EL (cell line): ENCODE measurements at places on chromosomes 2 and 18.

GRCh38 chr2:75500633-75501032 is 60.1 kb downstream of the EVA1A start:
- peak; percentile 75 for DNase-seq

DNA sequence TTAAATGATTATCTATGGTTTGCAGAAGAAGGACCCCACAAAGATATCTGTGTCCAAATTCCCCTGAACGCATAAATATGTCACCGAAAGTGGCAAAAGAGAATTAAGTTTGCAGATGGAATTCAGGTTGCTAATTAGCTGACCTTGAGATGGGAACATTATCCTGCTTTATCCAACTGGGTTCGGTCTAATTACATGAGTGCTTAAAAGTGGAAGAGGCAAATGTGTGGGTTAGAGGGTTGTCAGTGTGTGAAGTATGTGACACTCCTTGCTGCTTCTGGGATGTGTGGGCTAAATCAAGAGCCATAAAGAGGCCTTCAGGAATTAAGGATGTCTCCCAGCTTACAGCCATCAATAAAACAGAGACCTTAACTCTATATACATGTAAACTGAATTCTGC is 53.5 kb downstream of the CDH19 start:
- no peak for DNase-seq

GRCh38 chr2:63740020-63740419 is 101.7 kb upstream of the UGP2 start:
- DNase-seq = no peak

GRCh38 chr2:115838539-115838938 is 1396.1 kb downstream of the DPP10 start:
- no peak for DNase-seq

DNA sequence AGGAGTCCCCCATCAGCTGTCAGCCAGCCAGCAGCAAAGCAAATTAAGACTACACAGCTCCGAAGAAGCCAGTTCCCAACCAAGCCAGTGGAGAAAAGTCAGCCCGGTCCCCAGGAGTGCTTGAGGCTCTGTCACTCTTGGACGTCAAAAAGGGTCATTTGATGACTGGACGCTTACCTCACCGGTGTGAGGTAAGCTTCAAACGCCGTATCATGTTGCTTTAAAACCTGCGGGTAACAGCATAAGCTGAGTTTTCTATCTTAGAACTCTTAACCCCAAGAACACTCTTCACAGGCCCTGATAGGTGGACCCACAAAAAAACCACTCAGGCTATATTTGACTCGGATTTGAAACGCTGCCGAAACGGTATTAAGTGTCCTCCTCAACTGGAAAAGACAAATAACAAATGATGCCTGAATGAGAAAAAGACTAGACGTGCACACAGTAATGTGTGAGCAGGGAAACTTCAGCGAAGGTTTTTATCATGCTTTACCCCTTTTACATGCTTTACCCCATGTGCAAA is 682 bp upstream of the LNPK start:
- DNase-seq = peak; percentile 19

- DNase-seq = no peak
Observed at GRCh38 chr2:73034661-73035375, 36.7 kb downstream of the SFXN5 start.

DNA sequence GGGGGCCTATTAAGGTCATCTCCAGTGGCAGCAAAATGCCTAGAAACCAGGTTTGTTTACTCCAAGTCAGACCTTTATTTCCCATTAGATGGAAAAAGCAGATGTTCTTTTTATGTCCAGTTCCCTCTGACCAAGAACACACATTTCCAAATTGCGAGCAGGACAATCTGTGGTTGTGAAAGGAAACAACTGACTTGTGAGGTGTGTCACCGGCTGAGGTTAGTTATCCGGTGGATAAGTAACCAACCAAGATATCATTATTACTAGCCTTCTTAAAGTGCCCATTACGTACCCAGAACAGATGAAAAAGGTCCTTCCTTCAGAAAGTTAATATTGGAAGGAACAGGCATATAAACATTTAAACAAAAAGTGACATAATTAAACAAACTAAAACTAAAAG is 112.9 kb downstream of the THADA start:
- DNase-seq = no peak

DNA sequence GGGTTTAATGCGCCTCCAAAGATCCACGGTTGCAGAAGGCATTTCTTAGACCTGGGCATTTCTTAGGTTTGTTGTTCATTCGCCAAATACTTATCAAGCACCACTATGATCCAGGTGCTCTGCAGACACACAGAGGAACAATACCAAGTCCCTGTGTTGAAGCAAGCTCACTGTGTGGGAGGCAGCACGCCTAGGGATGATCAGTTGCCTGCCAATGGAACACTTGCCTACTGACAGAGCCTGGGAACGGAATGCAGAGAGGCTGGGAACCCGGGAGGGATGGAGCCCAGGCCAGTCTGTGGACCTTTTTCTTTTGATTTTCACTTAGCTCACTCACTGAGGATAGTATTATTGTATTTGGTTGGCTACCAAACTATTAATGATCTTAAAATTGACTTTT is 1.9 kb upstream of the GRP start:
- no peak for DNase-seq

- peak; percentile 49 for DNase-seq
Observed at GRCh38 chr2:169928463-169928864, 101.2 kb downstream of the UBR3 start.

DNA sequence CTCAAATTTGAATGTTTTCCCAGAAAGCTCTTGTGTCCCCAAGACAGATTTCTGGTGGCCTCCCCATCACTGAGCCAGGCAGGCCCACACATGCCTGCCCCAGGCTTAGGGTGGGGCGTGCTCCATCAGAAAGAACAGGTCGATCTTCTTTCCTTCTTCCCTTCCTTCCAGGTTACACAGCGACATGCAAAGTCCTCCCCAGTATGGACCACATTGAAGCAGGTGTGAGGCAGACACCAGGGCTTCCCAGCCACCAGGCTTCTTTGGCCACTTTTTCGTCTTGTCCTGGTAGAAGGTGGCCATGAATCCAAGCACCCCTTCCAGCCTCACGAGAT is 41.4 kb upstream of the LAPTM4A start:
- DNase-seq = no peak

GRCh38 chr2:26464390-26465265 is 13.3 kb downstream of the OTOF start:
- DNase-seq = no peak

- DNase-seq = no peak
Observed at GRCh38 chr2:131032393-131032836, 60.8 kb downstream of the FAM168B start.

- DNase-seq = no peak
Observed at GRCh38 chr2:135050132-135050531, 2.0 kb upstream of the RAB3GAP1 start.

- DNase-seq = no peak
Observed at GRCh38 chr2:7012141-7012764, 95.0 kb downstream of the RNF144A start.

- no peak for DNase-seq
Observed at GRCh38 chr2:159706385-159706980, 5.8 kb upstream of the MARCHF7 start.

DNA sequence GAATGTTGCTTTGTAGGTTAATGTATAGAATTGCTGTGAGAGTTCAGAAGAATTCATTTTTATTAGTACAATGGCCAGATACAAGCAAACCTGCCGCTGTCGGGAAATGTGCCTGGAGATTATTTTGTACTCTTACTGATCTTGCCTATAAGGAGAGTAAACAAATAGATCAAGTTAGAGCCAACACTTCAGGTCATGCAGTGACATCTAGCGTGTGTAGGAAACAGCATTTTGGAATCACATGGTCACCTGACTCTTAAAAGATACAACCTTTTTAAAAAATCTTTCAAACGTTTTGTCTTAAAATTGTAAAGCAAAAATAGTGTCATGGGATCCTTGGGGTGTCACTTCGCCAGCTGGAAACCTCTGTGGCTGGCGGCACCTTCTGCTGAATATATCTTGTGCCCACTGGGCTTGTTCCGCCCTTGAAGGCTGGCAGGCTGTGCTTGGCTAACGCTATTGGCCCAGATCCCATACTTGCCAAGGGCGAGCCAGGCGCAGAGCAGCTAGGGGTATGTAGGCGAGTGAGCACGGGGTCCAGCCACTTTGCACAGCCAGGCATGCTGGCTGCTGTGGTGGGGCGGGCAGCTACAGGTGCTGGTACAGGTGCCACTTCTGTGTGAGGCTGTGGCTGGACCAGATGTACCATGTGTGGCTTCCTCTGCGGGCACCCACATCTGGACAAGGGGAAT is 19.5 kb upstream of the RPRM start:
- no peak for DNase-seq

- no peak for DNase-seq
Observed at GRCh38 chr2:233131936-233132720, 72.0 kb downstream of the INPP5D start.

DNA sequence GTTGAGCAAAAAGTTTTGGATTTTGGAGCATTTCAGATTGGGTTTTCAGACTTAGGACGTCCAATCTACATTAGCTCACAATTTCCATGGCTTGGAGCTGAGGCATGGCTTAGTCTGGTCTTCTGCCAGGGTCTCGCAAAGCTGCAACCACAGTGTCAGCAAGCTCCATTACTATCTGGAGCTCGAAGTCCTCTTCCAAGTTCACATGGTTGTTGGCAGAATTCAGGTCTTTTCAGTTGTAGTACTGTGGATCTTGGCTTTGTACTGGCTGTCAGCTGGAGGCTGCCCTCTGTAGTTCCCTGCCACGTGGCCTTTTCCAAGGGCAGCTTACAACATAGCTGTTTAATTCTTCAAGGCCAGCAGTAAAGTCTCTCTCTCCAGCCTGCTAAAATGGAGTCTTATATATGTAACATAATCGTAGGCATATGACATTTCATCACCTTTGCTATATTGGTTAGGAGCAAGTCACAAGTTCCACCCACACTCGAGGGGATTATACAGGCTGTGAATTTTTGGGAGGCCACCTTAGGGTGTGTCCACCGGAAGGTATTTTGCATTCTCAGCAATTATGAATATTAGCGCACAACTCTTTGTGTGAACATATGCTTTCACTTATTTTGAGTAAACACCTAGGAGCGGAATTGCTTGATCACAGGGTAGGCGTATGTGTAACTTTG is 41.5 kb upstream of the EPC2 start:
- no peak for DNase-seq

GRCh38 chr2:20326163-20326780 is 24.4 kb downstream of the PUM2 start:
- DNase-seq = peak; percentile 63

GRCh38 chr2:186327251-186327868 is 158.7 kb upstream of the ZC3H15 start:
- DNase-seq = no peak

DNA sequence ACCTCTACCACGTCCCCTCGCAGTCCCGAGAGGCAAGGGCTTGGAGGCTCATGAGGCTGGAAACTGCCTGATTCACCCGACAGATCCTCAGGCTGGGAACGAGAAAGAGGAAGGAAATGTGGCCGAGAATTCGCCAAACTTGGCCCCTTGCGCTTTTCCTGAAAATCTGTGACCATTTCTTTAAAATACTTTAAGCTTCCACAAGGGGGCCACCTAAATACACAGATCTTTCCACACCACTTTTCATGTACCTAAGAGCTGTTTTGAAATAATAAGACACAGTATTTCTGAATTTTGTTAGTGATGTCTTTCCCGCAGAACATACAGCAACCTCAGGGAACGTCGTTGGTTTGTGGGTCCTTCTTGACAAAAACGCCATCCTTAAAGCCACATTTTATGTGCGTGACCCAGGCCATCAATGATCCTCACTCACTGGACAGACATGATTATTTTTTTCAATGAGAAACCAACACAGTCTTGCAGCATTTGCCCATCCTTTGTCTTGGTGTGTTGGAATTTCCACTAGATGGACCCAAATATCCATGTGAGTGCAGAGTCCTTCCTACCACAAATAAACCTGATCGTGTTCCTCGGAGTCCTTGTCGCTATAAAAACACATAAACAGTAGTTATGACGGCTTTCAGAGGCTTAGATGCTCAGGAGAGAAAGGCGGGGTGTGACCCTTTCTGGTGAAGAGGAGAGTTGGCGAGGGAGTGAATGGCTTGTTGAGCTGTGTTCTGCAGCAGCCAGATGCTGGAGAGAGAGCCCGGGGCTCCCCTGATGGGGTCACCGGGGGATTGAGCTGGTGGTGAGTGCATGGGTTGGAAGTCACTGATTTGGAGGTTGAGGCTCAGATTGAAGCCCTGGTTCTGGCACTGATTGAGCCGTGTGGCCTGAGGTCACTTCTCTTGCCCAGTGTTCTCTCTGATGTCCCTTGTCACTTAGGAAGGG is 25.0 kb downstream of the DCDC2C start:
- DNase-seq = peak; percentile 47

GRCh38 chr2:185174353-185174752 is 564.3 kb upstream of the FSIP2 start:
- no peak for DNase-seq
